Muscle of leg (tissue), 16 donors: ENCODE measurements at places on chromosomes 3 and 15.

GRCh38 chr3:149713730-149714654, 38.3 kb downstream of the COMMD2 start:
- H3K36me3 ChIP-seq = no peaks in the 10 kb centered on the region
- no peak overlapping the region for H3K27ac ChIP-seq
- H3K4me3 ChIP-seq = no peak overlapping the region

GRCh38 chr15:41983621-41984571, 11.5 kb upstream of the EHD4 start:
- H3K36me3 ChIP-seq = no peaks in the 10 kb centered on the region
- no peak for DNase-seq
- peaks cover 3% of the 10 kb centered on the region for H3K4me1 ChIP-seq

GRCh38 chr3:177878957-177879356, 657.3 kb upstream of the KCNMB2 start:
- H3K36me3 ChIP-seq = no peaks in the 10 kb centered on the region
- no peaks in the 10 kb centered on the region for H3K27me3 ChIP-seq
- H3K4me1 ChIP-seq = no peaks in the 10 kb centered on the region
- no peak overlapping the region for H3K27ac ChIP-seq
- H3K4me3 ChIP-seq = no peak overlapping the region

DNA sequence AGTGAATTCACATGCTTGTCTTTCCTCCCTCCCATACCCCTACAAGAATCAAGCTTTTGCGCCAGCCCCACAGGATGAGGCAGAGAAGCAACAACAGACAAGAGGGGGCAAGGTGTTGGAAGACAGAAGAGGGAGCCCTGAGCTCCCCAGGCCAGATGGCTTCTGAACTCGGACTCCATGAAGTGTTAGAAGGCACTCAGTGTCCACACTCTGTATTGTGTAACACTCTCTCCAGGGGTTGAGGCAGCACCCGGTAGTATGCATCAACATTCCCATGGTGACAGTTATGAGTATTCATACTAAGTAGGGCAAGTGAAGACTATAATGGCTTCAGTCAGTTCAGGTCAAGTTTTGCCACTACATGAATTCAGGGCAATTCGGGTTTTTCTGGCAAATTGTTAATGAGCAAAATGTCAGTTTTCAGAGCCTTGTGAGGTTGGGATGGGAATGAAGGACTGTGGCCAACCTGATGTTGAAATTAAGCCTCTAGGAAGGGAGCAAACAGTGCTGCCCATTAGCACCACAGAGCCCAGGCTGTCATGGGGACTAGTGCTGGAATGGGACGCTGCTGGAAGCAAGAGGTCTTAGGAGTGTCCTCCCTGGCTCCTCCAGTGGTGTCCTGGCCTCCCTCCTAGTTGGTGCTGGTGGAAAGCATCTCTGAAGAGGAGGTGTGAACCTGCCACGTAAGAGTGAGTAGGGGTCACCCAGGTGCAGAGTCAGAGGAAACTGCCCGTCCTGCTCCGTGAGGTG, 79.4 kb downstream of the KLF15 start:
- H3K4me1 ChIP-seq = no peaks in the 10 kb centered on the region
- H3K4me3 ChIP-seq = no peak overlapping the region
- peaks cover 6% of the 10 kb centered on the region for H3K27me3 ChIP-seq
- no peak overlapping the region for H3K27ac ChIP-seq
- no peaks in the 10 kb centered on the region for H3K36me3 ChIP-seq

- no peak overlapping the region for H3K27ac ChIP-seq
- no peak overlapping the region for H3K4me3 ChIP-seq
- H3K27me3 ChIP-seq = no peaks in the 10 kb centered on the region
- DNase-seq = no peak
Measured at GRCh38 chr3:53806182-53807116, 39.8 kb downstream of the CHDH start.
